ENCODE measurements at places on chromosomes 5 and 9.

DNA sequence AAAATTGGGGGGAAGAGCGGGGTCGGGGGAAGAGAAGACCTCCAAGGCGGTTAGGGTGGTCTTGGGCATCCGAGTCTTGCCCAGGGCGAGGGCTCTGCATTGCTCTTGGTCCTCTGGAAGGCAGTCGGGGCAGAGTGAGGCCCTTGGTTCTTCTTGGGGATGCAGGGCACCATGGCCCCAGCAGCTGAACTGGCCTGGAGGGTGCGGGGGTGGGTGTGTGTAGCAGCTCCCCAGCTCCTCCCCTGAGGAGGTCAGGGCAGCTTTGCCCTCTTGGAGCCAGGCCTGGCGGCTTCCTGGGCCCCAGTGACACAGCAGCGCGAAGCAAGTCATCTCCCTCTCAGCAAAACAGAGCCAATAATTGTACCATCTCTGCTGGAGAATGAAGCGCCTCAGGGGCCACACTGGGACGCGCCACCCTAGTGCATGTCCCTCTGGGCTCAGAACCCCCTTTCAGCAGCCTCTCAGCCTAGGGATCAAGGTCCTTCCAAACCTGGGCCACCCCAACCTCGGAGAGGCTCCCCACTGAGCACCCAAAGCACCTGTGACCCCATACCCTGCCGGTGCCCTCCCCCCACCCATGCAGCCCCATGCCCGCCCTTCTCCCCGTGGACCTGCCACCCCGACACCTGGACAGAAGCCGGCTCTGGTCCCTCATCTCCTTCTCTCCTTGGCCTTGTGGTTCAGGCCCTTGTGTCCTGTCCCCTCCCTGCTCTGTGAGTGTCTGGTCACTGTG is 10.4 kb upstream of the RXRA start:
- DNase-seq: no peak

DNA sequence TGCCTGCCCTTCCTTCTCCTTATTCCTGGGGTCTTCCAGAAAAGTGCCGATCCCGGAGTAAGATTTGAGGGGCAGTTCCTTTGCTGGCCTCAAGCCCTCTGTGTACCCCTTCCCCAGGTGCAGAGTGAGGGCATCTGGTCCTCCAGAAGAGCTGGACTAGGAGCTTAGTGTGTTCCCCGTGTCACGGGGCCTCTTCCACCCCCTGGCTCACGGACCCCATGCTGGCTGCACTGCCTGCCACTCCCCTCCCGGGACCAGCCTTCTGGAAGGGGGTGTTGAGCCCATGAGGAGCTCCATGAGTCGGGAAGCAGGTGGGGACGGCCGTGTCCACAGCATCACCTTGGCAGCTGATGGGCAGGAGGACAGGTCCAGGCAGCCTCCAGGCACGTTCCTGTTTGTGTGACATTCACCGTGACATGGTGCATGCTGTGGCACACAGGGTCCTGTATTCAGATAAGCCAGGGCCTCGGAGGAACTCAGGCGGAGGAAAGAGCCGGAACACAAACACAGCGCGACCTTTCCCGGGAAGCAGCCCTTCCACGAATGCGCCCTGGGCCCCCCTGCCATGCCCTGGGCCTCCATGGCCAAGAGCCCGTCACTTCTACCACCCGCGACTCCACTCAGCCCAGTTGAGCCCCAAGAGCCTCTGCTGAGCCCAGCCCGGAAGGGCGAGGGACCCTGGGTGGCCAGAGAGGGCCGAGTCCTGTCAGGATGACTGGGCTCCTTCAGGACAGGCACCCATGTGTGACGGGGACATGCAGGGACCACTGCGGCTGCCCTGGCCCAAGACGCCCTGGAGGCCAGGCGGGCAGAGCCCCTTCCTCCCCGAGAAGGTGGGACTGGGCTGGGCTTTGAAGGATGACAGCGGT is 5.9 kb upstream of the LCN1 start:
- DNase-seq: no peak

- DNase-seq: no peak
Observed at GRCh38 chr9:114522286-114522685, 17.0 kb upstream of the WHRN start.

- DNase-seq: no peak
Observed at GRCh38 chr9:68672215-68672614, 32.8 kb upstream of the PIP5K1B start.

GRCh38 chr9:72703574-72703973 is 182.2 kb downstream of the TMC1 start:
- DNase-seq: no peak

DNA sequence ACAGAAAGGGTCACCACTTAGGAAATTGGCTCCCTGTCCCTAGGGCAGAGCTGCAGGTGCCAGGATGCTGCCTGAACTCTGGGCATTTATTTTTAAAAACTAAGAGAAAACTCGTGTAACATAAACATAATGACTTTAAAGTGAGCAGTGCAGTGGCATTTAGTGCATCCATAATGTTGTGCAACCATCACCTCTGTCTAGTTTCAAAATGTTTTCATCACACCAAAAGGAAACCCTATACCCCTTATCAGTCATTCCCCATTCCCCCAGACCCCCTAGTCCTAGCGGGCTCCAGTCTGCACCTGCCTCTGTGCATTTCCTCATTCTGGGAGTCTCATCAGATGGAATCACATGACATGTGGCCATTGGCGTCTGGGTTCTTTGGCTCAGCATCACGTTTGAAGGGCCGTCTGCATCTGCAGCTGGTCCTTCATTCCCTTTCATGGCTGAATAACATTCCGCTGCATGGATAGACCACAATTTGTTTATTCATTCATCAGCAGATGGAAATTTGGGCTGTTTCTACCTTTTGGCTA is 55.8 kb downstream of the NSG2 start:
- DNase-seq: no peak

All from muscle of back (tissue), 13 donors.